ENCODE measurements at places on chromosomes 11 and 22.
A peak's percentile ranks its signal among the peaks of the same experiment; 100 is the strongest.

GRCh38 chr11:88355887-88356286 lies 18.4 kb upstream of the CTSC start:
- DNase-seq, result no peak

GRCh38 chr11:19853016-19853415 lies 140.4 kb downstream of the NAV2 start:
- DNase-seq, result peak; percentile 50

GRCh38 chr11:1077417-1078119 lies 2.9 kb downstream of the MUC2 start:
- DNase-seq, result no peak

DNA sequence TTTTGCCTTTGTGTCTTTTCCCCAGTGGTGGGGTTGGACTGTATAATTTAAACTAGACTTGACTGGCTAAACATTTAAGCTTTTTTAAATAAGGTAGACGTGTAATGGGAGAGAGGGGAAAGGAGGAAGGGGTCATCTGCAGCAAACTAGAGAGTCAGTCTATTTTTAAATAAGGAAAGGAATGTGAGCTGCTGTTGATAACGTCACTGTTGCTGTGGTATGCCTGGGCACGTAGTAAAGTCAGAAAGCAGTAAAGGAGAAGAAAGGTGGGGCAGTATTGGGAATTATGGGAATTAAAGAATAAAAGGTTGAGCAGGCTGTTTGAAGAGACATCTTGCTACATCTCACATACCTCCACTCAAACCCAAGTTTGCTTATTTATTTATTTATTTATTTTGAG lies 80.4 kb upstream of the FSHB start:
- DNase-seq, result no peak

- no peak for DNase-seq
Measured at GRCh38 chr22:46976143-46976542, 213.7 kb downstream of the TBC1D22A start.

GRCh38 chr22:39466228-39467006 lies 9.6 kb downstream of the MGAT3 start:
- DNase-seq, result no peak

DNA sequence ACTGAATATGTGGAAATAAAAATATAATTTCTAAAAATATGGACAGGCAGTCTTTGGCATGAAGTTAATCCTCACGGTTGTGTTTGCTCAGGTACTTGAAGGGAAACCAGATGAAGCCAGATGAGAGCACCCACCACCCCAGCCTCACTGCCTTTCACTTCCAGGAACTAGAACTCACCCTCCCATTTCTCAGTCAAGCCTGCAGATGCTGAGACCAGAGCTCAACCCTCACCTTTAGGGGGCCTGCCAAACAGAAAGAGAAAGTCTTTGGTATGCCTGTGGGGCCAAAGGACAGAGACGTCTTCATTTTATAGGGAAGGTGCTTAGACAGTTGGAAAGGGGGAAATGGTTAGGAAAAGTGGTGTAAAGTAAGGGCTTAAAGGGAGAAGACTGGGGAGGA lies 252.8 kb upstream of the PLET1 start:
- no peak for DNase-seq

- no peak for DNase-seq
Measured at GRCh38 chr11:70298243-70298915, 27.9 kb downstream of the PPFIA1 start.

- DNase-seq, result no peak
Measured at GRCh38 chr11:9594267-9595046, 21.0 kb downstream of the WEE1 start.

DNA sequence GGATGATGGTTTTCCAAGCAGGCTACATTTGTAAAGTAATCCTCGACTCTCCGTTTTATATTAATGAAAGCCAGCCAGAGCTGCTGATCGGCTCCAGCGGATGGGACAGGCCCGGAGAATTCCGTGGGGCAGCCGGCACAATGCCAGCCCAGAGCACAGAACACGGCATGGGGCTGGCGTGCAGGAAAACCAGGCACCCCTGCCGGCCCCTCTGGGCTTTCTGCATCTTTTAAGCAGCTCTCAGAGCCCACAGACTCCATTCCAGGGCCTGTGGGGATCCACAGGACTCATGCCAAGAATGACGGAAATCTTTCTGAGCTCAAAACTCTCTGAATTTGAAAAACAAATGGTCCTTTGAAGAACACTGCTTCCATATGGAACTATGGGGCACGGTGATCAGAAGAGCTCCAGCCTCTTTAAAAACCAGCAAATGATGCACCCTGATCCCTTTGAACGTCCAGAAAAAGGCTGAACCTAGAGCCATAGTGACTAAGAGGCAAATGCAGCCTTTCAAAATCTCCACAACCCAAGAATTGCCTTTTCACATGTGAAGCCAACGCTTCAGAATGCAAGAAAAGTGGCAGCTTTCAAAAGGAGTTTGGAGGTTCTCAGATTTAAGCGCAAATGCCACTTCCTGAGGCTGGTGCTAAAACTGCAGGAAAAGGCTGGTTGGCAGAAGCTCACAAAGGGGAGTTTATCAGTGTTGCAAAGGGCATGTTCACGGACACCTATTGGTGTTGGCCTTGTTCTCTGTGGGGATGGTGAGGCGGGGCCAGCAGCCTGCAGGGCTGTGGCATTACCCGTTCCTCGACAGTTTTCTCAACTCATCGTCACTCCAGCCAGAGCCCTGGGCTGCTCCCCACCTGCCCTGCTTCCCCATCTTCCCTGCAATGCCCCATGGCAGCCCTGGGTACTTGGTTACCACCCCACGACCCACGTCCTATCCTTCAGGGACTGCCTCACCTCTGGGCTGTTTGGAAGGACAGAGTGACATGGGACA lies 212.5 kb downstream of the CTTN start:
- peak; percentile 57 for DNase-seq

DNA sequence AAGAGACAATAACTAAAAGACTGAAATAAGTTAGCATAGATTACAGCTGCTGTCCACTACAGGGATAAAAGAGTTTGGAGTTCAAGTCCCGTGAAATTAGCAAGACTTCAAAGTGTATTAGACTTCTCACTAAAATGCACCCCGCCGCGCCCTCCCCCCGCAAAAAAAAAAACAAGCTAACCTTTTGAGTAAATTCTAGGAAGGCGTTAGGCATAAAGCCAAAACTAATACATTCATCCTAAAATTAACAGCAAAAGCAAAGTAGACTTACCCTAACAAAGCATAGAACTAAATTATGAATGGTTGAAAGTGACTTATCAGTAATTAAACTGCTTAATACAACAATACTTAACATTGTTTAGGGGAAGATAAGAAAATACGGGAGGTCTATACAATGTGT lies 581.0 kb upstream of the CHORDC1 start:
- no peak for DNase-seq

DNA sequence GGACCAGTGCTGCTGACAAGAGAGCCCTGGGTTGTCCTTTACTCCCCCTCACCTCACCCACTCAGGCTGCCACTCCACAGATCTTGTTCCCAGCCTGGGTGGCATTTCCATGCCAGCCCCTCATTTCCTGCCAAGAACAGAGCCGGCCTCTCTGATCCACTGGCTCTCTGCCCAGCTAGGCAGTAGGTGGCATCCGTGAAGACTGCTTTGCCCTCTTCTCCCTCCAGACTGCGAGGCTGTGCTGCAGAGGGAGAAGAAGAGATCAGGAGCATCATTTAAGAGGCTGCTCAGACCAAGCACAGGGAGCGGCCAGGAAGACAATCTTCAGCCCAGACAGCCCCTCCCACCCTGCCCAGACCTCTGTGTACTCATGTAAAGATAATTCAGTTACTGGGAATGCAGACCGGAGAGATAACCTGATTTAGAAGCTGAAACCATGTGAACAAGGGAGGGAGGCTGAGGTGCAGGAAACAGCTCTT lies 126.9 kb upstream of the NCAM1 start:
- DNase-seq, result no peak

GRCh38 chr11:118353084-118353710 lies 6.2 kb upstream of the UBE4A start:
- DNase-seq, result no peak

DNA sequence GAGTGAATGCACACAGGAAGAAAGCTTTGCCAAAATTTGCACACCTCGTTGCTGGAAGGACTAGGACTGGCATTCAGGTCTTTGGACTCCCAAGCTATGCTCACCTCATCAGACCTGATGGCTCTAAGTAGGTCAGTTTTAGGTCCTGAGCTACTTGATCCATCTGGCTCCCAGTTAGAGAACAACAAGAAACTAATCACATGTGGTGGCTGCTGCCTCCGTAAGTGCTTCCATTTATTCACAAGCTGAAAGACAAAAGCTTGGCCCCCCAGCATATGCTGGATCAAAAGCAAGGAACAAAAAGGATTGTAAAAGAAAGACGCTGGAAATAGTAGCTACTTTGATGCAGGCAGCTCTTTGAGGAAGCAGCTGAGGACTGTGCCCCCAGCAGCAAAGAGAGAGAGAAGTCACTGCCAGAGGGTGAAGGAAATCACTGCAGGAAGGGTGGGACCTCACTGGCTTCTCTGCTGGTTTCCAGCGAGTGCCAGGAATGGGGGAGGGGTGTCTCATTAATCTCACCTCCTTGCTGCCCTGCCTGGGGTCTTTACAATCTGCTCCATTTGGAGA lies 268.9 kb downstream of the KIRREL3 start:
- no peak for DNase-seq

DNA sequence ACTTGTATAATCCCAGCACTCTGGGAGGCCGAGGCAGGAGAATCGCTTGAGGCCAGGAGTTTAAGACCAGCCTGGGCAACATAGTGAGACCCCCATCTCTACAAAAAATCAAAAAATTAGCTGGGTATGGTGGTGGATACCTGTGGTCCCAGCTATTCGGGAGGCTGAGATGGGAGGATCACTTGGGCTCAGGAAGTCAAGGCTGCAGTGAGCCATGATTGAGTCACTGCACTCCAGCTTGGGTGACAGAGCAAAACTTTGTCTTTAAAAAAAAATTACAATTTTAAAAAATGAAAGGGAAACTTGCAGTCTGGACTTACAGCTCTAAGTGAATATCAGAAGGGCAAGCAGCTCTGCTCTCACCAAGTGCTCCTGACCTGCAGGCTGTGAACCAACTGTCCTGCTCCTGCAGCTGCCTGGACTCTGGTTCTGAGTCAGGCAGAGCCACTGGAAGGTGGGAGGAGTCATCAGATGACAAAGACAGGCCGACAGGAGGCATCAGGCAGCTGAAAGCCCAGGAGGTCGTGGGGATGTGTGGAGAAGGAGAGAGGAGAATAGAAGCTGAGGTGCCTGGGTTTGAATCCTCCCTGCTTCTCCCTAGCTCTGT lies 9.6 kb downstream of the SMTNL1 start:
- peak; percentile 21 for DNase-seq

DNA sequence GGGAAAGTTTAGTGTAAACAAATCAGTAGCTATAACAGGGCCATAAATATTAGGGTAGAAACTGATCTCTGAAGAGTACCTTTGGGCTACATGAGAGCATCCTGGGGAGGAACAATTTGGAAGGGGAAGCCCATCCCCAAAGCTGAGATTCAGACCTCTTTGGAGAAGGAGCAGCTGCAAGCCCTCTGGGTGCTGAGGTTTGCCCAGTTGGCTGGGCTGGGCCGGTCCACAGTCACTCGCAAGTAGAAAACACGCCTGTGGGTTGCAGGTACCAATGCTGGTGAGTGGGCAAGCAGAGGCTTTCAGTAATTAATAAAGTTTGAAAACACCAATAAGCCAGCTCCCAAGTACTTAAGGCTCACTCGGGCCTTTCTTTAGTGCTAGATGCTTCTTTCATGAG lies 124.5 kb downstream of the ARHGAP8 start:
- no peak for DNase-seq

DNA sequence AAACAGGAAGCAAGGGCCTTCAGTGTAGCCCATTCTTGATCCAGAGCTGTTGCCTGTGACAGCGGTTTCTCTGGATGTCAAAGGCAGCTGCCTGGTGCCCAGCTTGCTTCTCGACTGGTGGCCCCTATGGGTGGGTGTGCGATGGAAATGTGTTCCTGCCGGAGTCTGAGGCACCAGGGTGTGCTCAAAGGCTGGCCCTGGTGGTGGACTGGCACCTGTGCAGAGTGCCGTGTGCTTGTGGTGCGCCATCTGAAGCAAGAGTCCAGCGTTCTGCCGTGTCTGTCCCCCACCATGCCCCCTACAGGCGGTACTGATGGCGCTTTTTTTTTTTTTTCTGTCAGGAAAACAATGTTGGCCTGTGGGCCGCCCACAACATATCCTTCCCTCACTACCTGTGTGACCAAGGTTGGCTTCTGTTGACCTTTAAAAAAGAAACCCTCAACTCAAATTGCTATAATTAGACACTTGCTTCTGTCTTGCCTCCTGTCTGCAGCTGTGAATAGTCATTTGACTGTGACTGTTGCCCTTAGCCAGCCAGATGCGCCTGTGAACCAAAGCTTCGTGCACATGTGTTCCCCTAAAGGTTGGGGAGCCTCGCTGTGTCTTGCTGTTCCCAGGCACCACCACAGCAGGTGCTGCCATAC lies 4.7 kb upstream of the RANBP1 start:
- no peak for DNase-seq

GRCh38 chr11:115317277-115318185 lies 186.7 kb downstream of the CADM1 start:
- DNase-seq, result no peak

GRCh38 chr11:6799402-6799801 lies at the start of gene OR6A2:
Gene OR6A2, minus strand, starts transcription at chr11:6799689. Its CDS starts 3,981 bp downstream, at chr11:6795708.
- DNase-seq, result no peak

GRCh38 chr22:37140686-37141323 lies 8.9 kb downstream of the IL2RB start:
- no peak for DNase-seq

- no peak for DNase-seq
Measured at GRCh38 chr11:45210846-45211245, 64.4 kb downstream of the PRDM11 start.

DNA sequence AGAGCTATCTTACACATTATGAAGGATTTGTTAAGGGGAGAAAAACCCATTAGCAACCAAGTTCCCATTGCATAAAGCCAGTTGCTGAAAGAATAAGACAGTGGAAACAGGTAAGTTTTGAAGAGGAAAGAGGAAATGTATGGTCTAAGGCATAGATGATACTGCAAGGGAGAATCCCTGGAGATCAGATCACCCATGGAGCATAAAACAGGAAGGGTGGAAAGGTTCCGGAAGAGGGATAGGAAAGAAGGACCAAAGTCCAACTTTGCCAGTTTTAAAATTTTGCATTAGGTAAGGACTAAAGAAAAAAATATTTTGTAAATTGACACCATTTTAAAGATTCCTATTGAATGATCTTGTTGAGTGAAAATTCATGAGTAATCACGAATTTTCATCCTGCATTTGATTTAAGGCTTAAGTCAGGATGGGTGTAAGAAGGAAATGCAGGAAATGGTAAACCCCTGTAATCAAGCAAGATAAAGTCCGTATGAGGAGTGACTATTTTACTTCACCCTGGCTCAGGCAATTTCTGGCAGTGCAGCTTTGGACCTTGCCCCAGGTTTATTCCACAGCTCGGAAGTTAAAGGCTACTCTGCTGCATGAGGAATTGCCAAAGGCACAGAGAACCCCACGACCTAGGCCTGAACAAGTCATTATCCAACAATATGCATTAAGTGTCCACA lies 70.9 kb downstream of the CCDC34 start:
- no peak for DNase-seq

GRCh38 chr11:8757047-8757446 lies 74.5 kb downstream of the RPL27A start:
- no peak for DNase-seq

- DNase-seq, result no peak
Measured at GRCh38 chr11:66003291-66003690, 988 bp downstream of the BANF1 start.

GRCh38 chr22:18056161-18056666 lies 21.6 kb upstream of the PEX26 start:
- DNase-seq, result peak; percentile 81

- DNase-seq, result no peak
Measured at GRCh38 chr11:12971955-12972354, 37.2 kb upstream of the RASSF10 start.

- no peak for DNase-seq
Measured at GRCh38 chr11:81658722-81659121, 1074.9 kb downstream of the FAM181B start.

GRCh38 chr11:17687946-17688670 lies 31.3 kb upstream of the MYOD1 start:
- DNase-seq, result no peak

Data from fibroblast of gingiva (primary cell).